Hematopoietic multipotent progenitor cell (in vitro differentiated cells): ENCODE measurements at places on chromosomes 5 and 9.

DNA sequence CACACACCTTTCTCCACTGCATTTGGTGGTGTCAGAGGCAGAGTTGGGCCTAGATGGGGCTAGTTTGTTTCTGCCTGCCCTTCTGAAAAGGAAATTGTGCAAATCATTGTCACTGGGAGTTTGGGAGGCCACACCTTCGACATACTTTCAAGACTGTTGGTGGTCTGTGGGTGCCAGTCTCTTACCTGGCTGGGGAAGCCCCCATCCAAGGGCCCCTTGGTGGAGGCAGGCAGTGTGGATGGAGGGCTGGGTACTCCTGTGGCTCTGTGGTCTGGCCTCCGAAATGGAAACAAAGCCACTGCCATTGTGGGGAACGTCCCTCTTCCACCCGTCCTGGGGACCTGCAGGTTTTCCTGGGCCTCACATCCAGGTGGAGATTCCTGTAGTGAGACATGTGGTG is 10.9 kb upstream of the PHYHD1 start:
- DNase-seq = no peak

DNA sequence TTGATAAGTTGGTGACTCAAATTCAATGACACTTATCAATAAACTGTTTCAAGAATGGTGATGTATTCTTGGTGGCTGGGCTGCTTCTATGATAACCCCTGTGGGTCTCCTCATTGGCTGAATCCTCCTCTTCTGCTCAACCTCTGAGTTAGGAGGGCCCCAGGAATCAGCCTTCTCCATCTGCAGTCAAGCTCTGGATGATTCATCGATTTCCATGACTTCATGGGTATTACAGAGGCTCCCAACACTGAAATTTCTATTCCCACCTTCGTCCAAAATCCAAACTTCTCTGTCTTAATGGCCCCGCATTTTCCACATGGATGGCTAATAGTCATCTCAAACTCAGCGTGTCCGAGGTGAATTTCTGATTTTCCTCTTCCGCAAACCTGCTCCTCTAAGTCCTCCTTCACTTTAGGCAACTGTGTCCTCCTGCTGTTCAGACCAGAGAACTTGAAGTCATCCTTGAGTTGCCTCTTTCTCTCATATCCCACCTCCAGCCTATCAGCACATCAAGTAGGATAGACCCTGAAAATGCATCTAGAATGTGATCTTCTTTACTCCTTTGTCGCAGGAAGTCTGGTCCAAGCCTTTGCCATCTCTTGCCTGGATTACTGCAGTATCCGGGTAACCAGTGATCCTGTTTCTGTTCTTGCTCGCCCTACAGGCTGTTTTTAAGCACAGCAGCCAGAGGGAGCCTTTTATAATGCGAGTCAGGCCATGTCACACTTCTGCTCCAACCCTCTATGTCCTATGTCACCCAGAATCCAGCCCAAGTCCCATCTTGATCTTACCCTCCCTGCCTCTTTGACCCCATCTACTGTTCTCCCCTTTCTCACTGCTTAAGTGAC is 41.4 kb upstream of the IL7R start:
- no peak for DNase-seq

DNA sequence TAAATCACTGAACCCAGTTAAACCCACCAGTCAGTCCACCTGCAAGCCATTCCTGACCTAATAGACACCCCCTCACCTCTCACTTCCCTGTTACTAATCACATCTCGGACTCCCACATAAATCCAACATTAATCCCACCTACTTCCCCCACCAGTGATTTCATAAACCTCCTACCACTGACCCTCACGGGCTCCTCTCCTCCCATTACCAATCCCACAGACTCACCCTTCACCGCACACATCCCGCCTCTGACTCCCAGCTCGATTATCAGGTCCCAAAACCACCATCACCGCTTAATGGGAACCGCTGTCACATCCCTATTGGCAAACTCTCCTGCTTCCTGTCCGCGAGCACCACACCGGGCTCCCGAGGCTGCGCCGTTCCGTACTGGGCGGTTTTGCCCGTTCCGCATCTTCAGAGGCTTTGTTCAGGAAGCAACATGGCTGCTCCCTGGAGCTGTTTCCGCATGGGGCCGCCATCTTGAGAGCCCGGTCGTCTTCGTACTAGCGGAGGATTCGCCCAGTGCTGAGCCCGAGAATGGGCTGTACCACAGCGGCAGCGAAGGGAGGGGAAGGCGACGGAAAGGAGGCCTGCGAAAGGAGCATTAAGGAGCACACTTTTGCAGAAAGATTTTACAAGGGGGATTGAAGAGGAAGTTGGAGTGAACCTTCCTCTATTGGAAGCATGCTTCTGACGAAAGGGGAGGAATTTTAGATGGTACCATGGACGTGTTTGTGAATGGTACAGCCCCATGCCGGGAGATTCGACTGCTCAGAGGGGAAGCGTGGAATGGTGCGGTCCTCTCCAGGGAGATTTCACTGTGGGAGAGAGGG is at the start of gene ZNF300:
Gene ZNF300 (minus strand): TSS at position 502 of the 833 bp plus-strand sequence. CDS start 1,825 bp downstream, outside the sequence.
- DNase-seq = peak; percentile 81

GRCh38 chr5:143057580-143057999 is 287.4 kb downstream of the ARHGAP26 start:
- no peak for DNase-seq

GRCh38 chr5:126377424-126377823 is 45.8 kb upstream of the GRAMD2B start:
- DNase-seq = no peak

GRCh38 chr5:6491196-6491918 is 42.7 kb downstream of the UBE2QL1 start:
- DNase-seq = no peak

DNA sequence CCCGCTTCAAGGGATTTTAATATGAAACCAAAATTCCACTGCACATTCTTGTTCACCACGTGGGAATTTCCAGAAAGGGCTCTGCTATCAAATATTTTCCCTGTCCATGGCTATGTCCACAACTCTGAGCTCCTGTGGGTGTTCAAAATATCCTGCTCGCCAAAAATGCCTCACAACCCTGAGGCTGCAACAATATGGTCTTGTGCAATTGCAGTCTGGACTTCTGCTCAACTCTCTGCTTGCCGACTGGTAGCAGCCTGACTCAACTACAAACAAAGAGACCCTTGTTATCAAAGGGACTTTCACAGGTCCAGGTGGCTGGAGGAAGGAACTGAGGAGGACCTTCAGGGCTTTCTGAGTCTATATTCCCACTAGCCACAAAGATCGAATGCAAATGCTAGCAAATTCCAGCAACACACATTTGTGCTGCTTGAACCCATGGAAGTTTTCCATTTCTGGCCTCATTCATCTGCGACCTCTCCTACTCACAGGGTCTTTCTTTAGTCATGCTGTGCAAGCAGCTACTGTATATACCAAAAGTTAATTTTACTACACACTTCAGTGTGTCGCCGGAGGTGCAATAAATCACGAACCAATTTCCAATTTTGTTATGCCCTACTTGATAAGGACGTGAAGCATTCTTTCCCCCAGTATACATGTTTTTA is 169.2 kb upstream of the SLC30A5 start:
- no peak for DNase-seq

DNA sequence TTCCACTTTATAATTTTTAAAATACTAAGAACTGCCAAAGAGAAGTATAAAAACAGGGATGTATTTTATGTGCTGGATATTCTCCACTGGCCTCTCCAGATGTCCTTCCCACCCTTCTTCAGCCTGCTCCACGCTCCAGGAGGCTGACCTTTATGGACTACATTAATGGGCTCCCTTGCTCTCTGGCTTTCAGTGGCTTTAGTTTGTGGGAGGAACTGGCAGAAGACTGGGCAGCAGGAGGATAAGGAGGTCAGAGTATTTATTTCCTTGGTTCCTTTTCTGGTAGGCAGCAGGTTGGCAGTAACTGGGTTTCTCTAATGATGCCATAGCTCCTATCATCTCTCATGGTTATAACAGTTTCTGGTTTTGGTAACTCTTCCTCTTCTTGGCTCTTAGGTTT is 133.9 kb downstream of the PAM start:
- DNase-seq = no peak

GRCh38 chr5:173232499-173233346 is 2.3 kb downstream of the NKX2-5 start:
- DNase-seq = no peak

- DNase-seq = no peak
Observed at GRCh38 chr5:154138701-154139100, 51.8 kb upstream of the GALNT10 start.

DNA sequence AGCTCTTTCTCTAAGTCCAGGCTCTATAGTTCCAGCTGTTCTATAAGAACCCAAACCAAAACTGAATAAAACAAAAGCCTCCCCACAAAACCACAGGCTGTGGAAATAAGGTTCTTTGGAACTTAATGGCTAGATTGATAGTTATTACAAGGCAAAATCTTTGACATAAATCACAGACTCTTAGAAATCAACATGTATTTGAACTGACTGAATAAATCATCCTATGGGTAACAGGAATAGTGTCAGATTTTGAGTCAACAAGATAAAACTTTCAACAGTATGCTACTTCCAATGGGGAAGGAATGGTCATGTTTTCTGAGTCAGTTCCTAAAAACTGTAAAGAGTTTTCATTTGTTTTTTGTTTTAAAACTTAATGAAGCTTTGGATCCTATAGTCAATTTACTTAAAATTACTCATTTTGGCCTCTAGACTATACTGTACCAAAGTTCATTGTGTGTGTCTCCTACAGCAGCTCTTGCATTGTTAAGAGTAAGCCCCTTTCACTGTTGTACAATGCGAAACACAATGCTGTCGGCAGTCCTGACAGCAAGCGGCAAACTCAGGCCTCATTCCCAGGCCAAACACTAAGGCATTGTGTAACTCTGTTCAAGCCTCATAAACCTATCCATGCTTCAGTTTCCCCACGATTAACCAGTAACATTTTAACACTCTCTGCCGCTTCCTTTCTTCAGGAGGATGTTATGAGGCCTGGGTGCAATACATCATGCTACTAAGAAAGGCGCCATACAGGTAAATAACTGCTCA is 134.1 kb downstream of the ARL15 start:
- DNase-seq = no peak

GRCh38 chr5:145465474-145466263 is 369.5 kb downstream of the PRELID2 start:
- no peak for DNase-seq

GRCh38 chr5:110195288-110195687 is 505.6 kb downstream of the MAN2A1 start:
- DNase-seq = no peak

- DNase-seq = no peak
Observed at GRCh38 chr5:111171-111570, 19.2 kb downstream of the PLEKHG4B start.

- DNase-seq = no peak
Observed at GRCh38 chr9:104025945-104026344, 68.2 kb upstream of the SMC2 start.

DNA sequence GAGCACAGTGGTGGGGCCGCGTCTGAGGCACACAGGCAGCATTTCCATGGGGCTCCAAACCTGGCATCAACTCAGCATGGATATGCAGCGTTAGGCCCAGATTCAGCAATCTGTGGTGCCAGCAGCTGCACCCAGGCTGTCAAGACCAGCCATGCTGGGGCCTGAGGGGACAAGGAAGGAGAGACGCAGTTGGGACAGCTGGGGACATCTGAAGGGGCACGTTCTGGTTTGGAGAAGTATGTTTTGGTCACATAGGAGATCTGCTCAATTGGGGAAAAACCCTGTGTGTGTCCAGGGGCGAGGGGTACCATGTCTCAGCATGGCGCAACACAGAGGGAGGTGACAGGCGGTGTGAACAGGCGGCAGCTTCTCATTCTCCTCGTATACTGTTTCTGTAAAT is 66.6 kb upstream of the ECM2 start:
- no peak for DNase-seq

DNA sequence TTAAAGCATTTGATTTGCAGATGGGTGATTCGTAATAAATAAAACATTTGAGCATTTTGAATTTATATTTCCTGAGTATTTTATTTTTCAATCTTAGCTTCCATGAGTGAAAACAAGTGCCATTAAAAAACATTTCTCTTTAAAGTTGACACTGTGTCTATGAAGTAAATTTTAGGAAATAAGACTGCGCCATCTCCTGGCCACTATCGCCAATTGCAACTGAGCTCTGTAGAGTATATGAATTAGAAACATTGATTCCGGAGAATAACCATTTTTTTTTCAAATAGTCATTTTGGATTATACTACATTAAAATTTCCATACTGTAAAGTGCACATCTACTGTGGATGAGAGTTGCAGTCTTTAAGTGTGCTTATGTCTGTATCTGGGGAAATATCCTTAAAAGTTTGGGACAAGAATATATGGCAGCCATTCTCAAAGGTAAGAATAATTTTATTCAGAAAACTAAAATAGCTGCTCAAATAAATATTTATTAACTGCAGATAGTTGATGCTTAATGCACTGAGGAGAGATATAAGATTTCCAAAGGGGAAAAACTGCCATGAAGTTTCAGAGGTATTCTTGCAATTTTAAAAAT is 5.9 kb downstream of the DMRTA1 start:
- DNase-seq = peak; percentile 9
